ENCODE measurements at places on chromosomes 7 and 10.

- DNase-seq, result no peak
These were observed 11.7 kb downstream of the CASP7 start for GRCh38 chr10:113691381-113691780.

- no peak for DNase-seq
These were observed 156.1 kb downstream of the RELN start for GRCh38 chr7:103833401-103833800.

DNA sequence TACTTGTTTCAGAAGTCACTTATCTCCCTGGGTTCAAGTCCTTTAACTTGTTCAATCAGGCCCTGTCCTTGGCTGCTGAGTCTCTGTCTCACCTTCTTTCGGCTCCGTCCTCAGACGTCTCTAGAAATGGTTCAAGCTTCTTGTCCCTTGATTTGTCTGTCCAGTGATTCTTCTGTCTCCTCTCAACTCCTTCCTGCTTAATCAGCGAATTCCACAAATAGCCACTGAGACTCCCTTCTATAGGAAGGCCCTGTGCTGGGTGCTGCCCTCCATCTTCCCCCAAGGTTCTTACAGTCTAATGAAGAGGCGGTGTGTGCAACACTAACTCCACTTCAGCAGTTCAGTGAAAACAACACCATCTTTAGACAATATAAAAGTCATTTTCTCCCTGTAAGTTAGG lies 12.7 kb downstream of the FAM241B start:
- no peak for DNase-seq

DNA sequence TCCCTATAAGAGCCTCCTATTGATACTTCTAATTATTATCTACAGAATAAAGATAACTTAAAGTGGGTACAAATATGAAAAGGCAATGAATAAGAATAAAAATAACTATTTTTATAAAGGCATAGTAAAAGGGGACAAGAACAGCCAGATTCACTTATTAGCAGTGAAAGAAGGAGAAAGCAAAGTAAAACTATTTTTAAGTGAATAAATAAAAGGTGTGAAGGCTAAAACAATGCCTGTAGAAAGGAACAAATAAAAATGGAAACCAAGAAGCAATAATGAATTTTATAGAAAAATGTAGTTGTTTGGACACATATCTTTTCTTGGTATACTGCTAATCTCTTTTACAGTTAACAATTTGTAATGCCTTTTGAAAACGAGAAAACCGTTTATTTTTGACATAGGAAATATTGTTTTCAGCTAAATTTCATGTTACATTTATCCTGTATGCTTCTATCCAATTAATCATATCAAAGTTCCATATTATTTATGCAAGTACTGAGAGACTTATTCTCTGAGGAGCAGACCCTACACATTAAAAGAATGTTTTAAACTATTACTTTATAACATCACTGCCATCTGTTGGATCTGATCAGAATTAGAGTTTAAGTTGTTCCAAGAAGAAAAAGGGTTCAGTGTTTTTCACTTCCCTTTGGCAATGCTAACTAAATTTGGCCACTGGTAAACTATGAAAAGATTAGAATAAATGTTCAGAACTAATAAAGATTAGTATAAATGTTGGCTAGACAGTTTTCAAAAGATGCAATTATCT lies 59.1 kb downstream of the ARMC3 start:
- no peak for DNase-seq

GRCh38 chr10:122847782-122848604 lies 2.3 kb upstream of the CUZD1 start:
- DNase-seq, result no peak

DNA sequence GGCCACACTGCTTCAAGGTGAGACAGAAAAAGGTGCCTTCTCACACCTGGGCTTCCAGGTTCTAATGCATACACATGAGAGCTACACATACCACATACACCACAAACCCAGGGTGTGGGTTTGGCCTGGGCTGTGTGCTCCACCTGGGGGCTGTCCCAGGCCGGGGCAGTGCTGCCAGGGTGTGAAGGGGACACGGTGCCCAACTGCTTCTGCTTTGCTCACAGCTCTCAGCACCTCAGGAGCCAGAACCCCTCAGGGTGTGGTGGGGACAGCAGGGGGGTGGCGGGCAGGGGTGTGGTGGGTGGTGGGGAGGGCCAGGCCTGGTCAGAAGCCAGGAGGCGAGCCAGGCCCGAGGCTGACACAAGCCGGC lies 51.1 kb downstream of the TMEM209 start:
- DNase-seq, result no peak

DNA sequence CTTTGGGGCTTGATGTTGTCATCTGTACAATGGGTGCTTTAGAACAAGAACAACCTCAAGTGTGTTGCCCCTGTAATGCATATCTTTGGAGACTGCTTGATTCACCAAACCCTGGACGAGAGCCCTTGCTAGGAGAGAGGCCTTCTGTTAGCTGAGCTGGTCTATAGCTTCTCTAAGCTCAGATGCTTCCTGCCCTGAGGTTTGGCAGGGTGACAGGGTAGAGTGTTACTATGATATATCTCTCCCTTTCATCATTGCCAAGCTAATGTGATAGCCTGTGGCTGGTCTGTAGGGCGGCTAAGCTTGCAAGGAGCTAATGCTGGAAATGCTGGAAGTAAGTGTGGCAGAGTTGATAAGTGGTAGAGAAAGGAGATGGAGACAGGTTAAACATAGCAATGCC lies 364.1 kb downstream of the RPS24 start:
- no peak for DNase-seq
